ENCODE measurements at places on chromosomes 5 and 9.

DNA sequence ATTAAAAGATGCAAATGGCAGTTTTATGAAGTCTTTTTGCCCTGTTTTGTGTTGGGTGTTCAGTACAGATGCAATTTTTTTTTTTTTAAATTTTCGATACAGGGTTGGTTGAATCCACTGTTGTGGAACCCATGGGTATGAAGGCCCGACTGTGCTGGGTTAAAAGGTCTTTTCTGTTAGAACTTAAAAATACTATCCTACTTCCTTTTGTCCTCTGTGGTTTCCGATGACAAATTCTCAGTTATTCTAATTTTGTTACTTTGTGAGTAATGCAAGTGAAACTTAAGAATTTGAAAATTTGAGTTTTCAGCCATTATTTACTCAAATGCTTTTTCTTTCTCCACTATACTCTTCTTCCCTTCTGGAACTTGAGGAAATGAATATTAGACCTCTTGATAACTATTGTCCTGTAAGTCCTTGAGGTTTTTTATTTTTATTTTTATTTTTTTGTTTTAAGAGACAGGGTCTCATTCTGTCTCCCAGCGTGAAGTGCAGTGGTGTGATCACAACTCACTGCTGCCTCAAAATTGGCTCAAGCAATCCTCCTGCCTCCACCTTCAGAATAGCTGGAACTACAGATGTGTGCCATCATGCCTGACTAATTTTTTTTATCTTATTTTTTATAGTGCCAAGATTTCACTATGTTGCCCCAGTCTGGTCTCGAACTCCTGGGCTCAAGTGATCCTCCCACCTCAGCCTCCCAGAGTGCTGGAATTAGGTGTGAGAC is 67.5 kb downstream of the ZCCHC7 start:
- DNase-seq, result no peak

DNA sequence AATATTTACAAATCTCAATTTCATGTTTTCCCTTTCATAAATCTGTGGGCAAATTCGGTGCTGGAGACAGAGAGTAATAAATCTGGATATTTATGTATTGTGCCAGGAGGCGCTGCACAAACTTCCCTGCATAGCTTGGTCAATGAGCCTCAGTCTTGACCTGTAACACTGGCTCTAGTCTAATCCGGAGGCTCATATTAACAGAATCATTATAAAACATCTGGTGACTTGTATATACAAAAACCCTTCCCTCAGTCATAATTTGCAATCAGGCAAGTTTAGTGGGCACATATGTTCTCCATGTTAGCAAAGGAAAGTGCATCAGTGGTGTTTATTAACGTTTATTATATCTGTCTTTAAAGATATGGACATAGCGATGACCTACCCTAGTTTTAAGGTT is 104.0 kb upstream of the BNC2 start:
- DNase-seq, result no peak

GRCh38 chr9:21357479-21358460 is 7.1 kb upstream of the IFNA6 start:
- no peak for DNase-seq

GRCh38 chr5:68289498-68289897 is 73.9 kb downstream of the PIK3R1 start:
- DNase-seq, result no peak

GRCh38 chr5:168947212-168947868 is 353.6 kb downstream of the SLIT3 start:
- DNase-seq, result no peak

DNA sequence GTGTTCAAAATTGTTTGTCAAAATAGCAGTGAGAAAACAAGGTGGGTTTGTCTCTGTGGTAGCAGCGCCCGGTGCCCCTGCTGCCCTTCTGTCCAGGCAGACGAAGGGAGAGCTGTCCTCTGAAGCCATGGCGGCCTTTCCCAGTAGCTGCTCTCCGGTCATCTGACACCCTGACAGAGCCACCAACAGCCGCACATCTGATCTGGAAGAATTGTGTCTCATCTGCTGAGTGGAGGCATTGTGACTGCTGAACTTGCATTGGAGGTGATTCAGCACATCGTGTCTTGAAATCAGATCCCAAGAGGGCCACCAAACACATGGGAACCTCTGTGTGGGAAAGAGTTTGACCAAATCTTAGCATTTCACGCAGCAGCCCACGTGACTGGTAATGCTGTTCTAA is 337.6 kb upstream of the IRX1 start:
- no peak for DNase-seq

GRCh38 chr5:149151717-149152116 is 10.4 kb downstream of the ABLIM3 start:
- DNase-seq, result no peak

DNA sequence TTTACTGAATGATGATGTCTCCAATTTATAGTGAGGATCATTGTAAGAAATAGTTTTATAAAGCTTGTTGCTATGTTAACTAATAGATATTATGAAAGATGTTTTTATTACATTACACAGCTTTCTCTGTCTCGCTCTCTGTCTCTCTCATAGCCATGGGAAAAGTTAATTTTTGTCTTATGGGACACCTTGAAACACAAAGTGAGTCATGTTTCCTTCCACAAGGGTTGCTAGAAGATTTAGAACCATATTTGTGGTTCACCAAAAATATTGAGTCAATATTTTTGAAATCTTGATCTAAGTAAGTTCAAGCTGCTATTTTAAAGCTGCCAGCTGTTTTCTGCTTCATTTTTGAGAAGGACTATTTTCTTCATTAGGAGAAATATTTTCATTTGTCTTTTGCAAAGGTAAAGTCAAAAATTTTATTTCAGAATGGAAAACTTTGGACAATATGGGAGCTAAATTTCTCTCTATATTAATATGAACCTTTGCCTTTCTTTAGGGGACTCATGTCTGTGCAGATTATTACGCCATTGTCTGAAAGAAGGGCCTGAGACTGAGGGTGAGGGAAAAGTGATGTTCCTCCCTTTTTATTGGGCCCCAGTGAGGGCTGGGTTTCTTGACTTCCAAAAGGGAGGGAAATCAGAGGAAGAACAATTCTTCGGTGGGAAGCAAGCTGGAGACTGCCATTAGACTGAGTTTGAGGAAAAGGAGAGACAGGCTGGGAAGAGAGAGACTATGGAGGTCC is 87.9 kb upstream of the SLC24A2 start:
- DNase-seq, result no peak

GRCh38 chr5:42634575-42634974 is 122.0 kb upstream of the CCDC152 start:
- DNase-seq, result no peak

GRCh38 chr5:173328844-173329490 is 753 bp upstream of the STC2 start:
- no peak for DNase-seq

All from HFF-Myc (cell line).